ENCODE measurements at places on chromosomes 5 and 9. TPM values are rescaled to one million over a fixed set of nuclear protein-coding genes. Genes with fewer than 3 reads are reported as not detected.

- no peaks in the 10 kb centered on the region for H3K27me3 ChIP-seq
- no peak overlapping the region for H3K27ac ChIP-seq
- no peak for DNase-seq
- H3K4me3 ChIP-seq = peak overlapping the region; percentile 99
- peaks cover 33% of the 10 kb centered on the region for H3K36me3 ChIP-seq
Observed at GRCh38 chr5:74638970-74639806, 1.3 kb downstream of the ENC1 start.

DNA sequence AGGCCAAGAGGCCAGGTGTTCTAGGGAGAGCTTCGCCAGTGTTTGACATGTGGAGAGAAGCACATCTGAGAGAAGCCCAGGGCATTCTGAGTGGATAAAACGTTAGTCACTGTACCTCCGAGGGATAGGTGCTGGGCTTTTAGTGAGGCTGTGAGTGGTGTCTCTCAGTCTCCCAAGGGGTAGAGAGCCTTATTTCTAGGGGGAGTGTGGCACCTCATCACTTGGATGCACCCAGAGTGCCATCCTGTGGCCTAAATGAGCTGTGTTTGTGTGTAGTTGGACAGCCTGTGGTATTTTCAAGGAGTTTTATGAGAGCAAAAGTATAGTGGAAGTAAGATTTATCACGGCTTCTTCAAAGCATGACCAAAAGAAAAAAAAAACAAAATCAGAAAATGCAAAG lies 1046.9 kb upstream of the WWC1 start:
- peak; percentile 73 for DNase-seq
- H3K27ac ChIP-seq = no peak overlapping the region
- H3K4me1 ChIP-seq = no peaks in the 10 kb centered on the region
- no peaks in the 10 kb centered on the region for H3K36me3 ChIP-seq
- no peak overlapping the region for H3K4me3 ChIP-seq

- no peak for DNase-seq
- H3K4me1 ChIP-seq = no peaks in the 10 kb centered on the region
- H3K27ac ChIP-seq = no peak overlapping the region
- no peak overlapping the region for H3K4me3 ChIP-seq
- no peaks in the 10 kb centered on the region for H3K36me3 ChIP-seq
Observed at GRCh38 chr5:1227667-1228066, 2.5 kb downstream of the SLC6A18 start.

DNA sequence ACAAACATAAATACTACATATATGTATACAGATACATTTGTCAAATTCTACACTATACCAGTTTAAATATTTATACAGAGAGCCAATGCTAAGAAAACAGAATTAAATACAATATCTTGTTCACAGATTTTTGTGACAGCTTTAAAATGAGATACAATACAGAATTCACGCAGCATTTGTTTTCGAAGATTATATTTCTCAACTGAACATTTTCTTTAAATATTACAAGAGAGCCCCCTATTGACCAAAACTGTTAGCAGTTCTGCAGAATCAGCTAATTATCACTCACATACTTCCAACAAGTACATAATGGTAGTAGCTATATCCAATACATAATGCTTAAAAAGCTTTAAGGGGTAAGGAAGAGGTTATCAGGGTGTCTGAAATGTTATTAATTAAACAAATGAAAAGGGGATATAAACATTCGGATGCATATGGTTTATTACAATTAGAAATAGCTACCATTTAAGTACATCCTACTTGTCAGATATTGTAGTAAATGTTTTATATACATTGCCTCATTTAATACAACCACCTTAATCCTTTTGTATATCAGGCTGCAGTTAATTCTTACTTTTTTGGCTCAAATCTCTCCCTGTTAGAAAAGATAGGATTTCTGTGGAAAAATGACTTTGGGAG lies 31.7 kb downstream of the ZDHHC21 start:
- H3K27ac ChIP-seq = no peak overlapping the region
- no peak overlapping the region for H3K4me3 ChIP-seq
- H3K27me3 ChIP-seq = no peaks in the 10 kb centered on the region
- no peaks in the 10 kb centered on the region for H3K4me1 ChIP-seq

GRCh38 chr5:110201791-110202190 lies 512.1 kb downstream of the MAN2A1 start:
- no peak overlapping the region for H3K4me3 ChIP-seq
- no peak overlapping the region for H3K27ac ChIP-seq
- no peaks in the 10 kb centered on the region for H3K36me3 ChIP-seq
- no peaks in the 10 kb centered on the region for H3K27me3 ChIP-seq

GRCh38 chr9:12693141-12693540 lies at the start of gene TYRP1:
TSS of gene TYRP1 (plus strand) at chr9:12693385. CDS start at chr9:12693997, 612 bp downstream.
- H3K27me3 ChIP-seq = no peaks in the 10 kb centered on the region
- H3K27ac ChIP-seq = no peak within 1 kb of the TSS
- peaks cover 3% of the 10 kb centered on the region for H3K4me1 ChIP-seq
- no peaks in the 10 kb centered on the region for H3K36me3 ChIP-seq

Gene DBH
- total RNA-seq = not detected

DNA sequence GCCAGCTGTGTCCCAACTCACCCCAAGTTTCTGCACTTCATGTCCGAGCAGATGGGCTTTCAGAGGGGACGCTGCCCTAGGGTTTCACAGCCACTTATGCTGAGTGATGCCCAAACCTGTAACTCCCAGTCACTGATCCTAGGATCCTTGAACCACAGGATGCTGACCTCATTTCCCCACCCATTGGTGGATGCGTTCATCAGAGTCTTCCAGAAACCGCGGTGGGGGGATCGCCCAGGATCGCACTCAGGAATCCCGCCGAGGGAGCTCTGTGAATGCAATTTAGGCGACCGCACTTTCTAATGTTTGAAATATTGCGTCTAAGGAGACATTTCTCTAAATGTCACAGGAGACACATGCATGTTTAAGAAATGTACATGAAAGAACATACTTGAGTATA lies 212.3 kb upstream of the IRX4 start:
- no peak overlapping the region for H3K4me3 ChIP-seq
- H3K27ac ChIP-seq = no peak overlapping the region
- no peaks in the 10 kb centered on the region for H3K4me1 ChIP-seq
- DNase-seq = no peak

- no peaks in the 10 kb centered on the region for H3K4me1 ChIP-seq
- no peaks in the 10 kb centered on the region for H3K36me3 ChIP-seq
- no peak for DNase-seq
- H3K27me3 ChIP-seq = no peaks in the 10 kb centered on the region
- H3K27ac ChIP-seq = no peak overlapping the region
Observed at GRCh38 chr9:90568667-90569066, 74.0 kb downstream of the DIRAS2 start.

Gene MATR3
- 235 TPM for total RNA-seq

- no peak for DNase-seq
- no peaks in the 10 kb centered on the region for H3K4me1 ChIP-seq
- H3K4me3 ChIP-seq = no peak overlapping the region
- H3K27ac ChIP-seq = no peak overlapping the region
- H3K27me3 ChIP-seq = no peaks in the 10 kb centered on the region
Observed at GRCh38 chr9:18786196-18786595, 246.8 kb downstream of the SAXO1 start.

DNA sequence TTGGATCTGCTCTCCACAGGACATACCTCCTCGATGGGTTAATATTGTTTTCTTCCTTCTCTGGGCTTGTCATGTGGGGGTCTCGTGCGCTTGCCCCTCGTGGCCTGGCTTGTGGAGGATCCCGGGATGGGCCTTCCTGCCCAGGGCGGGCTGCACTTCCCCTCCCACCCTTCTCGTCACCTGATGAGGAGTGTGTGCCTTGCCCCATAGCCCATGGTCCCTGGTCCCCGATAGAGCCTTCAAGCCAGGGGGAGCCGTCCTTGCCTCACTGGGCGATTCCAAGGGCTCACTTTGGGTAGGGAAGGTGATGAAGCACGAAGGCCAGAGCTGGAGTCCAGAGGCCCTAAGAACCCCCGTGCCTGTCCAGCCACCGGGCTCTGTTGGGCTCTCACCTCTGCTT lies 28.7 kb downstream of the DYNC2I2 start:
- H3K4me1 ChIP-seq = no peaks in the 10 kb centered on the region
- peaks cover 85% of the 10 kb centered on the region for H3K36me3 ChIP-seq
- peak; percentile 51 for DNase-seq
- H3K27me3 ChIP-seq = no peaks in the 10 kb centered on the region
- H3K4me3 ChIP-seq = no peak overlapping the region

Gene HAVCR1
- 0.60 TPM for total RNA-seq

DNA sequence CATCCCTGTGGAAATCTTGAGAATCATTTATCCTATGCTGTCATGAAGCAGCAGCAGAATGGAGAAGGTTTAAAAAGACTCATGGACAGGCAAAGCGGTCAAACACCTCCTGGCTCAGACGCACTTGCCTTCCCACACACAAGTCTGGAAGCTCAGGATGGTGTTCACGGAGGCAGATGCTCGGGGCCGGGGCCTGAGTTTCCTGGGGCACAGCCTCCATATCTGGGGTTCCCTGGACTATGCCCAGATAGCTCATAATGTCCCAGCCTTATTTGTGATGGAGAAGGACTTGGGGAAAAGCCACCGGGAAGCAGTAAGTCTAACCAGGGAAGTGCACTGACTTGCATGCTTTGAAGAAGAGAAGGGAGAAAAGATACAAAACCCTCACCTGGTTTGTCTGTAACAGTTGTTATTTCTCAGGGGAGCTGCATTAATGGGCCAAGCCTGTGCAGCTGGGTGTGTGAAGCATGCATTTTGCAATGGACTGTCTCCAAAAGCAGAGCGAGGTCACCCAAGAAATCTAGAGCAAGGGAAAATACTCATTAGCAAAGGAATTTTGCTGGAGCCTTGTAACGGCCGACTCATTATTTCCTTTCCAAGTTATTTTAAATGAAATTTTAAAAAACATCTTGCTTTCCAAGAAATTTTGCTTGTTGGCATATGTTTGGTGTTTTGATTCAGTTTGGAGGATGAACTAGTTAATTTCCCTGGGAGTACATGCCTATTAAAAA lies 3.4 kb downstream of the S1PR3 start:
- no peak overlapping the region for H3K27ac ChIP-seq
- no peaks in the 10 kb centered on the region for H3K27me3 ChIP-seq
- H3K36me3 ChIP-seq = peaks cover 71% of the 10 kb centered on the region
- DNase-seq = no peak
- peaks cover 22% of the 10 kb centered on the region for H3K4me1 ChIP-seq

DNA sequence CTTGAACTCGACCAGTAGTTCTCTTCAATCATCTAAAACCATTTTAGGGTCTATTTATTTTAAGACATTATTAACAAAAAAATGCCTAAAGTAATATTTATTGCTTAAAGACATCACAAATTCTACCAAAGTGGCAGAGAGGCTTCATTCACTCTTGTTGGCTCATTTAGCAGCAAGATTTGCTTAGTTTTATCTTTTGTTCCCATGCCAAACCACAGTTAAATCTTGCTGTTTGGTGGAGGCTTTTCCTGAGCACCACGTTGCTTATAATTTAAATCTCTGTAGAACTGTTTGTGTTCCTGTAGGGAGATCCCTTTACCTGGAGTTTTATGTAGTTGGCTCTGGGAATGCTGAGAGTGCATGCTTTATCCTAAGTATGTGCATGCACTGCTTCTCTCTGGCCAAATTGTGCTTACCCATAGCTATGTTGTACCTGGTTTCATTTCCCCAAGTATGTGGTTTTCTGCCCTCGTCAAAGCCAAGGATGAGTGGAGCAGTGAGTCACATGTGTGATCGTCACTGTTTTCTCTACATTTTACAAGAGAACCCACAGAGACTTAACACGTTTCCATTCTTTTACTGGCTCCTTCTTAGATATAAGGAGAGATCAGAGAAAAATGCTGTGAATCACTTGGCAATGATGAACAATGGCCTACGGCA lies 42.1 kb upstream of the MAST4 start:
- no peaks in the 10 kb centered on the region for H3K4me1 ChIP-seq
- H3K27ac ChIP-seq = no peak overlapping the region
- no peak for DNase-seq
- no peaks in the 10 kb centered on the region for H3K36me3 ChIP-seq
- H3K4me3 ChIP-seq = no peak overlapping the region

GRCh38 chr5:172446336-172447051 lies 7.8 kb downstream of the SH3PXD2B start:
- peaks cover 39% of the 10 kb centered on the region for H3K36me3 ChIP-seq
- no peak for DNase-seq
- no peaks in the 10 kb centered on the region for H3K27me3 ChIP-seq
- no peak overlapping the region for H3K4me3 ChIP-seq

GRCh38 chr9:121949364-121949763 lies 143.7 kb downstream of the TTLL11 start:
- no peak overlapping the region for H3K4me3 ChIP-seq
- DNase-seq = no peak
- H3K27ac ChIP-seq = no peak overlapping the region

Gene TSSK1B
- not detected for total RNA-seq

Gene CAVIN4
- 10.1 TPM for total RNA-seq

Gene NDST1
- 53.3 TPM for total RNA-seq

Gene LAMC3
- 39.5 TPM for total RNA-seq

DNA sequence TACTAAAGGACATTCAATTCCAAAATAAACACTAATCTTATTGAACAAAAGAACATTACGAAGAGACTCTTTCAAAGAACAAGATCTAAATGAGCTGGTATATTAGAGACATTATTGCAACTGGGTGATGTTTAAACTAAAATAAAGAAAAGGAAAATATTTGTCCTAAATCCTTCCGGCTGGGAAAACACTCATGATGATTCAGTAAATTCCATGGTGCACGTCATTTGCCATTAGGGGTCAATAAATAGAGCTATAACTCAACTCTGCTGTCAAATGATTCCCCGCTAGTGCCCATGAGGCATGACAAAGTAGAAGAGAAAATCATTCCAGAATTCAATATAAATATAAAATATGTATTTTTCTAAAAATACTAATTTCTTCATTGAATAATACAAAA lies 565.5 kb upstream of the TUSC1 start:
- no peaks in the 10 kb centered on the region for H3K36me3 ChIP-seq
- DNase-seq = no peak
- no peaks in the 10 kb centered on the region for H3K4me1 ChIP-seq

Gene CDHR2
- 0.31 TPM for total RNA-seq

GRCh38 chr9:5095795-5096194 lies 89.6 kb downstream of the INSL6 start:
- H3K36me3 ChIP-seq = peaks cover 1% of the 10 kb centered on the region
- DNase-seq = no peak
- no peak overlapping the region for H3K4me3 ChIP-seq
- no peaks in the 10 kb centered on the region for H3K4me1 ChIP-seq

GRCh38 chr9:86405926-86406325 lies 51.7 kb upstream of the TUT7 start:
- H3K27ac ChIP-seq = no peak overlapping the region
- peak; percentile 49 for DNase-seq
- H3K4me1 ChIP-seq = peaks cover 7% of the 10 kb centered on the region
- no peaks in the 10 kb centered on the region for H3K36me3 ChIP-seq

GRCh38 chr9:117622347-117622746 lies 81.9 kb upstream of the TLR4 start:
- no peaks in the 10 kb centered on the region for H3K27me3 ChIP-seq
- H3K27ac ChIP-seq = no peak overlapping the region
- no peak overlapping the region for H3K4me3 ChIP-seq
- H3K36me3 ChIP-seq = no peaks in the 10 kb centered on the region

GRCh38 chr9:4297786-4298254 lies 2.0 kb downstream of the GLIS3 start:
- H3K4me1 ChIP-seq = peaks cover 3% of the 10 kb centered on the region
- H3K4me3 ChIP-seq = peak overlapping the region; percentile 81
- H3K36me3 ChIP-seq = no peaks in the 10 kb centered on the region
- no peak overlapping the region for H3K27ac ChIP-seq
- peaks cover 51% of the 10 kb centered on the region for H3K27me3 ChIP-seq

Gene SLCO4C1
- 1.8 TPM for total RNA-seq

GRCh38 chr5:128766406-128766805 lies 198.9 kb upstream of the SLC27A6 start:
- H3K27me3 ChIP-seq = peaks cover 11% of the 10 kb centered on the region
- H3K27ac ChIP-seq = no peak overlapping the region
- DNase-seq = no peak
- no peak overlapping the region for H3K4me3 ChIP-seq
- H3K36me3 ChIP-seq = no peaks in the 10 kb centered on the region
